ENCODE measurements at places on chromosomes 5 and 9.

GRCh38 chr5:95958310-95959014 lies 3.2 kb downstream of the ELL2 start:
- DNase-seq, result peak; percentile 71

DNA sequence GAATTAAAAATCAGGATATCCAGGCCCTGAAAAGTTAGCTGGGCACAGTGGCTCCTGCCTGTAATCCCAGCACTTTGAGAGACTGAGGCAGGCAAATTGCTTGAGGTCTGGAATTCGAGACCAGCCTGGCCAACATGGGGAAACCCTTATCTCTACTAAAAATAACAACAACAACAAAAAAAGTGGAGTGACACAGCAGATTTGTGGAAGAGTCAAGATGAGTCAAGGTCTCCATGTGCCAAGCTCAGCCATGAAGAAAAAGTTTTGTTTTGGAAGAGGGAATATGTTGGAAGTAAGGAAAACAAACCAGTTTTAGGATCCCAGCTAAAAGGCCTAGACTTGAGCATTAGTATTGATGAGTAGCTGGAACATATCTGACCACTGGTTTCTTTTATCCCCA lies 14.7 kb downstream of the LRRC70 start:
- no peak for DNase-seq

DNA sequence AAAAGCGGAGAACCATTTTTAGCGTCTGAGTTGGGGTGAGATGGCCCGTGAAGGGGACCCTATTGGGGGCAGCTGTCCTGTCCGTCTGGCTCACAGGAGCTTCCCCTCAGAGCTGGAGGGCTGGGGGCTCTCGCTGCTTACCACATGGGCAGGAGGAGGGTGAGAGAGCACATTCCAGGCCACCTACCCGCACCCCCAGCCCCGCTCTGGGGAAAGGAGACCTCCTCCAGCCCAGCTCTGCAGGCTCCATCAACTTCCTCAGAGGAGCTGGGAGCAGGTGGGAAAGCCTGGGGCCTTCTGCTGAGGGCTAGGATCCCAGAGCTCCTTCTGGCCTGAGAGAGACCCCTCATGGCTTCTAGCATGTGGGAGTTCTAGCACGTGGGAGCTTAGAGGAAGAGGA lies 27.1 kb upstream of the SPTLC1 start:
- no peak for DNase-seq

GRCh38 chr9:127451858-127452656 lies 747 bp downstream of the LRSAM1 start:
- peak; percentile 66 for DNase-seq

DNA sequence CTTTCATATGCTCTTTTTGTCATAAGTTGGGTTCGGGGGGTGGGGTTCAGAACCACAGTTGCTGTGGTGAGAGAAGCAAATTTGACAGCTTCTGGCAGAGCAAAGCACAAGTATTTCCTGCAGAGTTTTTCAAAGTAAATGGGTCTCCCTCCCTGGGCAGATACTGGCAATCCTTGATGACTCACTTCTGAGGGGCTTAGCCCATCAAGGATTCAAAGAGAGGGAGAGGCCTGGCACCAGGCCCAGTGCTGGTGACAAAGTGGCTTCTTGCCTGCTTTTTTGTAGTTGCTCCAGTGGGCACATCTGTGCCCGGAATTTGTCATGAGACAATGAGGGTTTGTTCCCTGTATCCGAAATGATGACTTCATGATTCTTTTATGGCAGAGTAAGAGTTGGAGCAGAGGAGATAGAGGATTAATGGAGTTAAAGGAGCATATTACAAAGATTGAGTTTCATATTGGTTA lies 46.6 kb upstream of the TNC start:
- peak; percentile 96 for DNase-seq

DNA sequence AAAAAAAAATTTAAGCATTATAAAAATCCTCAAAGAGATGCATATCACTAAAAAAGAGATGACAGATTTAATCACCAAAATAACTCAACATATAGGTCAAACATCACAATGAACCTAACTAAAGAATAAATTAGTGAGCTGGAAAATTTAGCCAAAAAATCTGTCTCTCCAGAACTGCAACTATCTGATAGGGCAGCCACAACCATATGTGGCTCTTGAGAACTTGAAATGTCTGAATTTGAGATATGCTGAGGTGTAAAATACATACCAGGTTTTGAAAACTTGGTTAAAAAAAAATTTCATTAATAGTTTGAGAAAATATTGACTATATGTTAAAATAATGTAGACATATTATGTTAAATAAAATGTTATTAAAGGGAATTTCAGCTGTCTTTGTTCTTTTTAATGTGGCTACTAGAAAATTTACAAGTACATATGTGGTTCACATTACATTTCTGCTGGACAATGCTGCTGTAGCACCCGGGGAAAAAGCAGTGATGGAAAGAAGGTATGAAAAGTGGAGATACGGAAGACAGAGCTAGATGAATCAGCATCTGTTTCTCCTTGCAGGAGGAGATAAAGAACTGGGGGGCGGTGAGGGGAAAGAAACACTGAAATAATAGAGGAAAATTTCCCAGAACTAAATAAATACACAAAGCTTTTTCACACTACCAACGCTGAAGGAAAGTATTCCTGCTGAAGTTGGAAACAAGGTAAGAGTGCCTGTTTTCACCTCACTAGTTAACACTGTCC lies 66.1 kb downstream of the DCP2 start:
- DNase-seq, result no peak

GRCh38 chr9:14396171-14396570 lies 82.2 kb upstream of the NFIB start:
- no peak for DNase-seq

DNA sequence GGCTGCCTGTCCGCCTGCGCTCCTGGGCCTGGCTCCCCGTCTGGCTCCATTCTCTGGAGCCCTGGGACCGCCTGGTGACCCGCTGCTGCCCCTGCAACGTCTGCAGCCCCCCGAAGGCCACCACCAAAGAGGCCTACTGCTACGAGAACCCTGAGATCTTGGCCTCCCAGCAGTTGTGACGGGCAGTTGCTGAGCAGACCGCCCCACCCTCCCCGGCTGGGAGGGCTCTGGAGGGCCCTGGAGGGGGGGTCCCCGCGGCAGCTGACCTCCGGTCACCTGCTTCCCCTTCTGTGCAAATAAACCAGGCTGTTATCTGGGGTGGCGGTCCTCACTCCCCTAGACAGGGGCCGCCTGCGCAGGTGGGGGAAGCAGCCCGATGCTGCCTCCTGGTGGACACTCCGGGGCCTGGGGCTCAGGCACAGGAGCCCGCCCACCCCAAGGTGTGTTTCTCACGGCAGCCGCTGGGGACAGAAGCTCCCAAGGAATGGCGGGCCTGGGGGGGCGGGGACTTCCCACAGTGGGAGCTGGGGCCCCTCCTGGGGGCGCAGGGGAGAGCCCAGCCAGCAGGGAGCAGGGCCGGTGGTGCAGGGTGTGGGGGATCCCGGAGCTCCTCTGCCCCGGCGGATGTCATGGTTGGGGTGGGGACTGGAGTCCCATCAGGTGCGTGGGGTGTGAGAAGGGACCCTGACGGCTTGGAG lies 4.7 kb upstream of the TUBB4B start:
- peak; percentile 82 for DNase-seq

DNA sequence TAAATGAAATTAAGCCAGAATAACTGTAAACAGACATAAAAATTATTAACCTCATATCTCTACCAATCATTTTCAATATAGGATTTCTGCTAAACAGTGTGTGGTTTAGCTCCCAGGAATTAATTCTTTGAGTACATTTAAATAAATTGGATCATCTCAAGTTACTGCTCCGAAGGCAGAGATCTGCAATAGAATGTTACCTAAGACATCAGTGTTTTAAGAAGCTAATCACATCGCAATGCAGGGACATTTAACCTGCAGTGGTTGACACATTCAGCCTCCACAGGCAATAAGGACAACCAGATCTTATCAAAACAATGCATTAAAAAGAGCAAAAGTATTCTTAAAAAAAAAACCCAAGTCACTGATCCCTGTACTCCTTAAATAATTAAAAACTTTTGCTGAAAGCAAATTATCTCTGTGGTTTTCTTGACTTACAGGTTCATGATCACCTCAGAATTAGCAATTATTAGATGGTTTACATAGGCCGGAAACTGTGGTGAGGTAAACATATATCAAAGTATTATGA lies 45.7 kb downstream of the PRDM6 start:
- no peak for DNase-seq

- peak; percentile 2 for DNase-seq
These were observed 921.8 kb downstream of the NR2F1-AS1 start for GRCh38 chr5:92659246-92659645.

DNA sequence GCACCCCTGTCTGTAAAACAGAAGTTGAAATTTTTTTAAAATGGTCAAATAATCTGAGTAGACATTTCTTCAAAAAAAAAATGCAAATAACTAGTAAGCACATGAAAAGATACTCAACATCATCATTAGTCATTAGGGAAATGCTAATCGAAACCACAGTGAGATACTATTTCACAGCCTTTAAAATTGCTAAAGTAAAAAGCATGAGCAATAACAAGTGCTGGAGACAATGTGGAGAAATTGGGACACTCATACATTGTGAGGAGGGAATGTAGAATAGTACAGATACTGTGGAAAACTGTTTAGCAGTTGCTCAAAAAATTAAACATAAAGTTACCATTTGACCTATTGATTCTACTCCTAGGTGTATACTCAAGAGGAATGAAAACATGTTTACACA lies 58.4 kb upstream of the RUSC2 start:
- no peak for DNase-seq

DNA sequence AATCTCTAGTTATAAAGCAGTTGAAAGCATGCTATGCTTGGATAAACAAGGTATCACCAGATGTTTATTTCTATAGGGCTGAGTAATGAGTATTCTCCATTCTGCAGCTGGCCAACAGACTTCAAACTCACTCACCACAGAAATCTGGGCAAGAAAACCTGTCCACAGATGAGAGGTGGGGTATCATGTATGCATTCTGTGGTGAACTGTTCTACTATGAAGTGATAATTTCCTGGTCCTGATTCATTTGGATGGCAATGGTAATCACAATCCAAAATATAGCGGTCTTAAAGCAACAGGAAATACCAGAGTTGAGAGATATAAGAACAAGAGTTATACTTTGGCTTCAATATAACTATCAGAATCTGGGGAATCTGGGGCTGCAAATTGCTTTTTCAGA lies 65.9 kb upstream of the EFNA5 start:
- no peak for DNase-seq

DNA sequence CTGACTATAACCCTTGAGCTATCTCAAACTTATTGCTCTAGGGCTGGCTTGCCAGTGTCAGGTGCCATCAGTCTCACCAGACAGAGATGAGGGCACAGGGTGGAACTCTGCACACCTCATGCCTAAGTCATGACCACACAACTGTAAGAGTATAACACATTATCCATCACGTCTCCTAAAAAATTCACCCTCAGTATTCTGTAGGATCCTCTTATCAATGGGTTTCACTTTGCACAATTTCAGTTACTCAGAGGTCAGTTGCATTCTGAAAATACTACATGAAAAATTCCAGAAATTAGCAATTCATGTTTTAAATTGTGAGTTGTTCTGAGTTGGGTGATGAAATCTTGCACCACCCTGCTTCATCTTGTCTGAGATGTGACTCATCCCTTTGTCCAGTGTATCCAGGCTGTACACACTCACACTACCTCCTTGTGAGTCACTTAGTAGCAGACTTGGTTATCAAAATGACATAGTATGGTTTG lies 690.9 kb upstream of the CDH18 start:
- peak; percentile 87 for DNase-seq

DNA sequence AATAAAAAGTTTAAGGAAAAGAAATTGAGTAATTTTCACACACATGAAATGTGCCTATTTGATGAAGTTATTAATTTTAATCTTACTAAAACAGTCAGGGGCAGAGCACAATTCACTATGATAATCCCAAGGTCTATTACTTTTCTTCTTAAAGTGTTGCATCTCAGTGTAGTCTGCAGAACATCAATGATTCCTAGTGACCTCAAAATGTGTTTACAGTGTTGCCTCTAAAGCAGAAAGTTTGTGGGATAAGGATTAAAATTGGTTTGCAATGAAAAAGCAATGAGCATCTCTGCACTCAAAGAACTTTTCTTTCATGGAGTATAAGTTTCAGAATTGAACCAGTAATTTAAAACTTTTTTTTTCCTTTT lies 63.0 kb downstream of the CEP120 start:
- DNase-seq, result no peak

DNA sequence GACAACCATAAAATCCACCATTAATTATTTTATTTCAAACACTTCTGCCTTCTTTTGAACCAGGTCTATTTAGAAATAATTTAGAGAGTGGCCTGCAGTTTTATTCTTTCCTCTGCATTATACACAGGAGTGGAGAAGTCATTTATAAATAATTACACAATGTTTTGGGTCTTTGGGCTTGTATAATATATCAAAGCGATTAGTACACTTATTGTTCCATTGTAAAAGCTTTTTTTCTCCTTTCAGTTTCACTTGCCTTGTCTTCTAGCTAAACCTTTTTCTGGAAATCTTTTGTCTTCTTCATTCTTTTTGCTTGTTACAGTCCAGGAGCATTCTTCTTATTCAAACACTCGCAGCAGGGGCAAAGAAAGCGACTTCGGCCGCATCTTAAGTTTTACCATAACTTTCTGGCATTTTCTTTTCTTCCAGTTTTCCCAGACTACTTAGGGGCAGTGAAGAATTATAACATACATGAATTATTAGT lies 7.3 kb upstream of the NEUROG1 start:
- DNase-seq, result no peak

DNA sequence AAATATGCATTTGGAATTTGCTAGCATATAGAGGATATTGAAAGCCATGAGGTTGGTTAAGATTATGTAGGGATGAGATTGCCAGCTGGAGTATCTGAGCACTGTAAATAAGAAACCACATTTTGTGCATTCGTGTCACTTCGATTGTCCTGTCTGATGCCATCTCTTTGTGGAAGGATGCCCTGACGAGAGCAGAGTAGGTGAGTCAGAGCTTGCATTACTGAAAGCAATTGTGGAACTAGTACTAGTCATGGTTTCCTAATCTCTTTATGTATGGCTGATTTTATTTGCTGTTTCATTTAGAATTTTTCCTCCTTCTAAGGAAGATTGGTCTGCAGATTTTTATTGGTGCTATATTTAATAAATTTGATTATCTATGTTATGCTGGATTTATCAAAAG lies 14.5 kb upstream of the TAS2R1 start:
- DNase-seq, result peak; percentile 2

DNA sequence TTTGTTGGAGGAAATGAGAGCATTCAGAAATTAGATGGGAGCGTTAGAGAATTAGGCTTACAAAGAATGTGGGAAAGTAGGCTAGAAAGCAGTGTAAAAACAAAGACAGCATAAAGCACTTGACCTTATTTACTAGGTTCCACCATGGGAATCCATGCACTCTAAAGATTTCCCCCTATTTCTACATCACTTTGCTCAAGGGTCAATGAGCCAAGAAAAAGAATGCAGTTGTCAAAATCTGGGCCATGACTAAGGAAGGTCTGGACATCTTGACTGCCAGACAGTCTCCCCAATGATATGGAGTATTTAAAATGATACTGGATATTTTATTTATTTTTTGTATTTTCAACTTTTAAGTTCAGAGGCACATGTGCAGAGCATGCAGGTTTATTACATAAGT lies 3.4 kb downstream of the TLR4 start:
- no peak for DNase-seq

DNA sequence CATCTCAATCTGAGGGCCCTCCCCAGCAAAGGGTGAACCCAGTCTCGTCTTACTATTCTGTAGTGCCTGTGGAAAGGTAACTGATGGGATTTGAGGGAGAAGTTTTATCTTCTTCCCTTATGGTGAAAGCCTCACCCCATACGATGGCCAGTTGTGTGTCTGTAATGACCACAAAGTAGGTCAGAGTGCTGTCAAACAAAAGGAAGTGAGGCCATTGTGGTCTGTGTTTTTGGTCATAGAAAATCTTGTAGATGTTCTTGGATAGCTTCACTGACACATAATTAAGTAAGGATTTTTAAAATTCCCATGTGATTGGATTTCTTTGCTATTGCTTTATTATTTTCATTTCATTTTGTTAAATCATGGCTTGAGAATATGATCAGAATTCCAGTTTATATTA lies 505.1 kb upstream of the KLF4 start:
- DNase-seq, result no peak
